CD4-positive, alpha-beta T cell (primary cell): ENCODE measurements at places on chromosomes 1 and 21.

- no peak for DNase-seq
Observed at GRCh38 chr1:197145446-197146024, 934 bp downstream of the ASPM start.

DNA sequence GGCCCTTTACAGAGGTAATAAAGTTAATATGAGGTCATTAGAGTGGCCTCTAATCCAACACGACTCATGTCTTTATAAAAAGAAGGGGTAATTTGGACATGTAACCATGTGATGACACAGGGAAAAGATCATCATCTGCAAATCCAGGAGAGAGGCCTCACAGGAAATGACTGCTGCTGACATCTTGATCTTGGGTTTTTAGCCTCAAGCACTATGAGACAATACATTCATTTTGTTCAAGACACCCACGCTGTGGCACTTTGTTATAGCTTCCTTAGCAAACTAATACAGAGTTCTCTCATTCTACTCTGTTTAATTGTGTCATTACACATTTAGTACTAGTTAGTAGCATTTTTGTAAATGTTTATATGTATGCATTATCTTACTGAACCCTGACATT is 64.0 kb upstream of the RUNX1 start:
- DNase-seq, result no peak

DNA sequence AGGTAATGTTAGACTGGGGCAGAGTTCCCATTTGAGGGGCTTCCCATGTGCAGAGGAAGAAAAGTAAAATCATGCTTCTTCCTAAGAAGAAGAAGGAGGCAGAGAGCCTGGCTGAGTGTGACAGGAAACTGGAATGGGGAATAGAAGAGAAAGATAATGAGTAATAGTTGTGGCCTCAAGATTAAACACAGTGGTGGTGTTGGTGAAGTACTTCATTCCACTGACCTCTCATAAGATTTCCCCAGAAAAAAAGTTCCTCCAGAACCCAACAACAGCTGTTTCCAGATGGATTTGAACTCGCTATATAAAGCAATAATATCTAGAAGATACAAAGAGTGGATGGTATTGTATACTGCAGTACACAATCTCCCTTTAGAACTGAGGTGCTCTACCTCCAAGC is 13.0 kb downstream of the RGS1 start:
- no peak for DNase-seq

DNA sequence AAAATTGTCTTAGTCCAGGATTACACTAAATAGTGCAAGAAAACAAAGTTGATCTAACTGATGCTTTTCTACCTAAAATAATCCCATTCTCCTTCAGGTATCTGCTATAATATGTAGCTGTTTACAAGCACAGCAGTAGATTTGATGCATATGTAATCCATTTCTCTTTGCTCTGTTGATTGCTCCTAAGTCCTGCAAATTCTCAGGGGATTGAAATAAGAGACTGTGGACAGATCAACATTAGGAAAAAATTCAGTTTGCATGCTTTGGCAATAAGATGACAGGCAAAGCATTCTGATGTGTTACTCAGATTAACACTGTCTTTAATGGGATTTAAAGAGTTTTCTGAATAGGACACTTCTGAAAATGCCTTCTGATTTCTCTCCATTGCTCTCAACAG is 34.7 kb downstream of the RNF11 start:
- DNase-seq, result no peak

- DNase-seq, result no peak
Observed at GRCh38 chr1:33170351-33171274, 11.2 kb downstream of the TRIM62 start.

- no peak for DNase-seq
Observed at GRCh38 chr1:31069392-31069791, 3.9 kb upstream of the PUM1 start.

GRCh38 chr1:20261095-20261494 is 29.6 kb upstream of the VWA5B1 start:
- no peak for DNase-seq

DNA sequence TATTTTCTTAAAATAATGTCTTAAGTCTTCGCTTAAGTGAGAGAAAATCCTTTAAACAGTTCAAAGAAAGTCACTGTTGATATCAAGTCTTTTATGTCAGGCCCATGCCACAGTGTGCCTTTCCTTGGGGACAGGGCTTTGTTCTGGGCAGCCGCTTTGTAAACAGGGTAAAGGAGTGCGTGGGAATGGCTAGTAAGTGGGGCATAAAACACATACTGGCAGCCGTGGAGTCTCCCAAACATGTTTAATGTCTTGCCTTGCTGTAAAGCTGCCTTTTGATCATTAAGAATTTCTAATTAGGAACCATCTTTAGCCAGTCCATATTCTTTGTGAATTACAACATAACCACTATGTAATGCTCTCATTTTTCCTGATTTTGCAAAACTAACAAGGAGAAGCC is 99.7 kb downstream of the PHTF1 start:
- DNase-seq, result no peak

GRCh38 chr1:240947438-240948224 is 335.7 kb upstream of the GREM2 start:
- no peak for DNase-seq

DNA sequence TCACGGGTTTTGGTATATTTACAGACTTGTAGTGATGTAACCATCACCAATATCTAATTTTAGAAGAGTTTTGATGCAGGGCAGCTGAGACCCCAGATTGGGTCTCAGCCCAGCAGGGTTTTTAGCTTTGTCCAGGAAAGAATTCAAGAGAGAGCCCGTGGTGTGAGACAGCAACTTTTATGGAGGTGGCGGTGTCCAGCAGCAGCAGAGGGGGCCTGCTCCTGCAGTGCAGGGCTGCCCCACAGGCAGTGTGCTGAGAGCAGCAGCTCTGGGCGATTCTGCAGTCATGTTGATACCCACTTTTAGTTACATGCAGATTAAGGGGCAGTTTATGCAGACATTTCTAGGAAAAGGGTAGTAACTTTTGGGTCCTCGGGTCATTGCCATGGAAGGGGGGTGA is 1.8 kb upstream of the EPHX1 start:
- no peak for DNase-seq

DNA sequence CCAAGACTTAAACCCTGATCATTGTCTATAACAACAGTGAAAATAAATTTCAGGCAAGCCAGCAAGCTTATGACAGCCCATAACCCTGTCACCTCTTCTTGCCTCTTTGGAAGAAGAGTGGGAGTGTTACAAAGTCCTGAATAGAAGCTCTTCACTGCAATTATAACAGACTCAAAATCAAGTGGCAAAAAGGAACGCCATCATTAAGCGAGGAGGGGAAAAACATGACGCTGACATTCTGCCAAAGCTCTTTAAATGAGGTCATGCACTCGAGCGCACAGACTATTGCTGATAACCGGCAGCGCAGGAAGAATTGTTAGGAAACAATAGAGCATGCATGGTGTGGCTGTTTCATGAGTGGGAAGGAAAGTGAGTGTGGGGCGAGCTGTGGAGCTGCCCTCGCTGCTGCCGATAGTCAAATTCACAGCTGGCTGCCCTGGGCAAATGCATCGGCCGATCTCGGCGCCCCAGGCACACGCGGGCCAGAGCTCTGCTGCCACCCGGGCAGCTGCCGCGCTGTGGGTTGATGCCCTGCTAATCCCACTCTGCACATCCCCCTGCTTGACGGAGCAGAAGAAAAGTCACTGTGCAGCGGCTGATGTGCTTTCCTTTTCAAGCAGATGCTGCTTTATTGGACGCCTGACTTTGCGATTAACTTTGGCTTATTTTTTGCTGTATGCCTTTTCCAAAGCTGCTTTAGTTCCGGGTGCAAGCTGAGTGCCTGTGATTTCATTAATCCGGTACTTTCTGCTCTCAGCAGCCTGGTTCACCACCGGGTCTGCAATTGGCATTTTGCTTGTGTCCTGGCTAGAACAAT is 102.4 kb upstream of the ST6GALNAC5 start:
- DNase-seq, result no peak

DNA sequence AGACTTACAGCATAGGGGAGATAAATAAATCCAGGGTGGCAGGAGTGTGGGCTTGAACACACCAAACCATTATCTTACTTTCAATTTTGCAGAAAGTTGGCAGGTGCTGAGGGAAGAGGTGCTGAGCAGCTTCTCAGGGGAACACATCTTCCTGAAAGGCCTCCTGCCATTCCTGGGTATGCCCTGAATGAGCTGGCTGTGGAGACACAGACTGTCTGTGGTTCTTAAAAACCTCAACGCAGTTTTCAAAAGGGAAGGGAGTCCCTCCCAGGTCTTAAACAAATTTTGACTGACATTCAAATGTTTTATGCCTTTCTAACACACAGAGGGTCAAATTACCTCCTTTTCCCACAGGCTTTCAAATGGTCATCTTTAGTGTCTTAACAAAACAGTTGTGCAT is 166.9 kb downstream of the TNFSF18 start:
- no peak for DNase-seq

- peak; percentile 76 for DNase-seq
Observed at GRCh38 chr1:228059634-228060457, 22.7 kb upstream of the ARF1 start.

DNA sequence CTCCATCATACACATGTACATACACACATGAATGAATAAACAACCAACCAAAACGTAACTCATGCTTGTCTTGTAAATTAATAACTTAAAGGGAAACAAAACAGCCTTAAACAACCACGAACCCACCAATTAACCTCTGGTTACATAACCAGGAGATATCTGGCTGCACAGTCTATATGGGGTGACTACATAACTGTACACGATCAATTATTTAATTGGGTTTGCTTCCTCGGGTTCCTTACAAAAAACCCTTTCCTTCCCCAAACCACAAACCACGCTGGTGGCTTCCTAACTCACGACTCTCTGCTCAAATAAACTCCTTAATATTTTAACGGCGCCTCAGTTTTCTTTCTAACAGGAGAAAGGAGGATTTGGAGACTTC is 744 bp downstream of the ZNF670 start:
- DNase-seq, result no peak

DNA sequence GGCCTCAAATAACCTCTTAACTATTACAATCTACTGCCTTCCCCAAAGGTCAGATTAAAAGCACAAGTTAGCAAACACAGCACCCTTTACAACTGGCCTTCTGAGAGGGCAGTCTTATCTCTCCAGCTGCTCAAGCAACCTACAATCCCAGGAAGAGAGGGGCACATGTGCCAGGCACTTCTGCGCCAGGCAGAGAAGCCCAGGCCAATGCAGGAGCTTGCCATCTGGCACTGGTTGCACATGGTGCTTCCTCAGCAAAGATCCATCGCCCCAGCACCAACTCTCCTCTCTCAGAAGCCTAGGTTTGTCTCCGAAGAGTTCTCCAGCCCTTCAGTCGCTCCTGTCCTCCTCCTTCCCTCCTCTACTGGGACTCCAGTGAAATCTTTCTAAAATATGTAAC is 2.5 kb downstream of the STK40 start:
- DNase-seq, result no peak

- no peak for DNase-seq
Observed at GRCh38 chr1:231934797-231935196, 308.2 kb downstream of the DISC1 start.

- DNase-seq, result no peak
Observed at GRCh38 chr1:62621907-62622306, 24.6 kb downstream of the ANGPTL3 start.

DNA sequence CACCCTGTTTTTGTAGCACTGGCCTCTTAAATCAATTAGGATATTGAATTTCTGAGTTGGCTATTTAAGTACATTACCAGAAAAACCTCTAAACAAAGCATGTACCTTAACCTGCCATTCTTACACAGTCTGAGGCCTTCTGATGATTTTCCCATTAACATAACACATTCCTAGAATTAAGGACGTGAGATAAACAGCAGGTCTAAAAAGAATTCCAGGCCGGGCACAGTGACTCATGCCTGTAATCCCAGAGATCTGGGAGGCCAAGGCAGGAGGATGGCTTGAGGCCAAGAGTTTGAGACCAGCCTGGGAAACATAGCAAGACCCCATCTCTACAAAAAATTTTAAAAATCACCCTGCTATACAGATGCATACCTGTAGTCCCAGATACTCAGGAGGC is 18.0 kb upstream of the LRRC8D start:
- DNase-seq, result no peak

DNA sequence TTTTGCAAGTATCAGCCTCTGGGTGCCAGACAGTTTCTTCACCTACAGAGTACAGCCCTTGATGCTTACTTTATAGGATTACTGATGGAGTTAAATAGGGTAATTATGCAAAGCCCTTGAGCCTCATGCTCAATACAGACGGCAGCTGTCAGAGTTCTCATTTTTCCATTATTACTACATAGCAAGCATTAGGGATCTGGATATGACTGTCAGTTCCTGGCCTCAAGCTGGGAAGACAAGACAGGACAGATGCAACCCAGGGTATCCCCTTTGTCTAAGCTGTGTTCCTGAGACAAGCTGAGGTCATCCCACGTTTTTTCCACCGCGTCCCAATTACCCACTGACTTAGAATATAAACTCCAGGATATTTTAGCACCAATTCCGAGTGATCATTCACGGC is 94.4 kb downstream of the SLC35F3 start:
- DNase-seq, result no peak

- DNase-seq, result no peak
Observed at GRCh38 chr1:14780271-14780670, 181.8 kb downstream of the KAZN start.

DNA sequence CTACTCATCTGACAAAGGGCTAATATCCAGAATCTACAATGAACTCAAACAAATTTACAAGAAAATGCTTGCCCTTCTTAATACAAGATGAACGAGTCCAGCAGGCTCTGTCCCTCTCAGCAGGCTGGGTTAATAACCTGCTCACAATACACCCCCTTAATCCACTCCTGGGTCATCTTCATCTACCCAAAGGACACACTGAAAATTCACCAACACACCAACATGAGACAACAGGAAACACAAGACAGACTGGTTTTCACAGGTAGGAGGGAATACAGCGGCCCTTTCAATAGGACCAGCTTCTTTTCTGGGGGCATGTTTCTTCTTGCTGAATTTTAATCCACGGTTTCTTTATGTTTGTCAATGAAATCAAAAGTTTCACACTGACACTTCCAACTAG is 44.6 kb downstream of the SUSD4 start:
- DNase-seq, result no peak

DNA sequence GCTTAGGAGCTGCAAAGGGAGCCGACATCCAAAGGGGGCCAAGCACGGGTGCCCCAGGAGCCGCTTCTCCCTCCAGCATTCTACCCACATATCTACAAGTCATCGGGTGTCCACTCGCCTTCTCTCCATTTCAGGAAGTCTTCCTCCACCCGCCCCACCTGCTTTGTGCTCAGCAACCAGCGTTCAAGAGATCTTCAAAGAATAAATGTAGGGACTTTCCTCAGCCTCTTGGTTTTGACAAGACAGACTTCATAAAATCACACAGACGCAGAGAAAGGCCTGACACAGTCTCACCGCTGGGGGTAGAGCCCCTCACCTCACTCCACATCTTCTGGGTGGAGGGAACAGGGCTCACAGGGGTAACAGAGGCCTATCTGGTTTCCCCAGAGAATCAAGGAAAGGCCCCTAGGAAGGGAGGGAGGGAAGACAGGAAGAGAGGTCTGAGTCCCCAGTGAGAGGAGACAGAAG is 49.5 kb downstream of the SSBP3 start:
- peak; percentile 19 for DNase-seq

- no peak for DNase-seq
Observed at GRCh38 chr1:80244372-80244771, 1237.8 kb upstream of the ADGRL4 start.

GRCh38 chr1:179017383-179018326 is 8.0 kb upstream of the FAM20B start:
- no peak for DNase-seq
